Body of pancreas (tissue), 4 donors: ENCODE measurements at places on chromosomes 2 and 18. TPM values are rescaled to one million over a fixed set of nuclear protein-coding genes. Genes with fewer than 3 reads are reported as not detected.

DNA sequence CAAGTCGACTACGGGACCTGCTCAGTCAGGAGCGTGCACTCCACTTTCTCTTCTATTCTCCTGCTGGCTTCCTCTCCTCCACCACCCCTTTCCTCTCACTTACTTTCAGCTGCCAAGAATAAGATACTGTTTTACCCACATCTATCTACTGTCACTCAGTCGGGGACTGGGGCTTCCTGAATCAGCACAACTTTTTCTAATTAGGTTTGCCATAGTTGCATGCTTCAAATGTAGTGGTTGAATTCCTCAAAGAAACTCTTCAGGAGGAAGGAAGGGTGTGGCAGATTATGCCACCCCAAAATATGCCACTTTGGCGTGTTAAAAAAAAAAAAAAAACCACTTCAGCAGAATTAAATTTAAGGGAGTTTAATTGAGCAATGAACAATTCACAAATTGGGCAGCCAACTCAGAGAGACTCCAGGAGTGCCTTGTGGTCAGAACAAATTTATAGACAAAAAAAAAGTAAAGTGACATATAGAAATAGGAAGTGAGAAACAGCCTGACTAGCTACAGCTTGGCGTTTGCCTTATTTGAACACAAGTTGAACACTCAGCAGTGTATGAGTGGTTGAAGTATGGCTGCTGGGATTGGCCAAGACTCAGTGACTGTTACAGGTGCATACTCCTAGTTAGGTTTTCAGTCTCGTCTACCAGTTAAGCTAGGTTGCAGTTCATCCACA, 32.5 kb upstream of the RMDN2 start:
- no peaks in the 10 kb centered on the region for H3K36me3 ChIP-seq
- H3K4me3 ChIP-seq: no peak overlapping the region
- no peak overlapping the region for H3K27ac ChIP-seq
- H3K27me3 ChIP-seq: no peaks in the 10 kb centered on the region

- no peaks in the 10 kb centered on the region for H3K36me3 ChIP-seq
- H3K4me1 ChIP-seq: no peaks in the 10 kb centered on the region
- H3K4me3 ChIP-seq: no peak overlapping the region
- H3K27me3 ChIP-seq: no peaks in the 10 kb centered on the region
- H3K27ac ChIP-seq: no peak overlapping the region
Measured at GRCh38 chr18:4318311-4318710, 136.8 kb downstream of the DLGAP1 start.

- no peak overlapping the region for H3K27ac ChIP-seq
- peaks cover 7% of the 10 kb centered on the region for H3K4me1 ChIP-seq
- H3K27me3 ChIP-seq: no peaks in the 10 kb centered on the region
- H3K36me3 ChIP-seq: no peaks in the 10 kb centered on the region
Measured at GRCh38 chr2:118177318-118177717, 89.0 kb downstream of the INSIG2 start.

- no peak overlapping the region for H3K4me3 ChIP-seq
- H3K36me3 ChIP-seq: no peaks in the 10 kb centered on the region
- H3K27me3 ChIP-seq: no peaks in the 10 kb centered on the region
- DNase-seq: no peak
- no peak overlapping the region for H3K27ac ChIP-seq
Measured at GRCh38 chr2:116719836-116720235, 1094.7 kb upstream of the DDX18 start.

The MC5R gene
- not detected for total RNA-seq

The TMEM37 gene
- 22.1 TPM for total RNA-seq
